Fibroblast of skin of back (primary cell): ENCODE measurements at places on chromosomes 13 and 19.
A peak's percentile ranks its signal among the peaks of the same experiment; 100 is the strongest.

- no peak for DNase-seq
Observed at GRCh38 chr19:4234142-4234861, 5.0 kb downstream of the EBI3 start.

GRCh38 chr13:33276570-33276969 lies 9.0 kb downstream of the STARD13 start:
- no peak for DNase-seq

DNA sequence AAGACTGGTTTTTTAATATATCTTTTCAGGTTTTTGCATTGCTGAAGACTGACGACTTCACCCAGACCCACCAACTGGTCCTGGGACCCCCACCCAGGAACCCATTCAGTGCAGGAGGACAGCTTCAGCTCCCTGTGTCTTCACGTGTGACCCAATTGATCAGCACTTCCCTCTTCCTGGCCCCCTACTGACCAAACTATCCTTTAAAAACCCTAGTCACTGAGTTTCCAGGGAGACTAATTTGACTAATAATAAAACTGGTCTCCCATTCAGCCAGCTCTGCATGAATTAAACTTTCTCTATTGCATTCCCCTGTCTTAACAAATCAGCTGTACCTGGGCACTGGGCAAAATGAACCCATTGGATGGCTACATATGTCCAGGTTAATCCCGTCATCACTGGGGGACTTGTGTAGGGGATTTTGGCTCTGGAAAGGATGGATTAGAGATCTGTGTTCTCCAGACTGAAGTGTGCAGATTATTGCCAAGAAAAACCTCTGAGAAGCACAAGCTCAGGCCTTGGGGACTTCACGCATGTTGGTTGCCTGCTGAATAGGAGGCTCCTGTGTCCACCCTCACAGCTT lies 16.3 kb upstream of the PARP4 start:
- no peak for DNase-seq

DNA sequence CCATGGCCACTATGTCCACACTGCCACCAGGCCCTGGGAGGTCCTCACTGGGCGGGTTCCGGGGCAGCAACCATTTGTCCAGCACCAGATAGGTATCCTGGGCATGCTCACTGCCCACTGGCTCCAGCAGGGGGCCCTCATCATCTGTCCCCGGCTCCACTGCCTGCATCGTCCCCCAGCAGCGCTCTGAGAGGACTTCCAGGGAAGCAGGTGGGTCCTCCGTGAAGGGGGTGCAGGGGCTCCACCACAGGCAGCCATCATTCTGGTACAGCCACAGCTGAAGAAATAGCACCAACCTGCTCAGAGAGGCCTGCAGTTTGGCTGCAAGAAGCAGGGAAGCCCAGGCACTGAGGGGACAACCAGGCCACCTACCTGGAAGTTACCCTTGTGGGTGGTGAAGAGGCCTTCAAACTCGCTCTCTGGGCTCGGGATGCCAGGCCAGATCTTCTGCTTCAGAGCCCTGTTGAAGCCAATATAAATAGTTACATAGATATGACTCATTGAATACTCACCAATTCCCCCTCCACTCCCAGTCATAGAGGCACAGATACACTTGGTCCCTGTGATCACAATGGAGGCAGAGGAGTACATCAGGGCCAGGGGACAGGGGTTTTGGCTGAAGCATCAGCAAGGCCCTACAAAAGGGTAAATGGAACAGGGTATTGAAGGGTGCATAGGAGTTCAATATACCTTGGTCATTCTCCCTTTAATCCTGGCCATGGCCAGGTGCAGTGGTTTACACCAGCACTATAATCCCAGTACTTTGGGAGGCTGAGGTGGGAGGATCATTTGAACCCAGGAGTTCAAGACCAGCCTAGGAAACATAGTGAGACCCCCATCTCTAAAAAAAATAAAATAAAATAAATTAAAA lies 4.1 kb downstream of the SWSAP1 start:
- DNase-seq: peak; percentile 91

- DNase-seq: no peak
Observed at GRCh38 chr13:50629966-50630365, 213.5 kb downstream of the DLEU7 start.

DNA sequence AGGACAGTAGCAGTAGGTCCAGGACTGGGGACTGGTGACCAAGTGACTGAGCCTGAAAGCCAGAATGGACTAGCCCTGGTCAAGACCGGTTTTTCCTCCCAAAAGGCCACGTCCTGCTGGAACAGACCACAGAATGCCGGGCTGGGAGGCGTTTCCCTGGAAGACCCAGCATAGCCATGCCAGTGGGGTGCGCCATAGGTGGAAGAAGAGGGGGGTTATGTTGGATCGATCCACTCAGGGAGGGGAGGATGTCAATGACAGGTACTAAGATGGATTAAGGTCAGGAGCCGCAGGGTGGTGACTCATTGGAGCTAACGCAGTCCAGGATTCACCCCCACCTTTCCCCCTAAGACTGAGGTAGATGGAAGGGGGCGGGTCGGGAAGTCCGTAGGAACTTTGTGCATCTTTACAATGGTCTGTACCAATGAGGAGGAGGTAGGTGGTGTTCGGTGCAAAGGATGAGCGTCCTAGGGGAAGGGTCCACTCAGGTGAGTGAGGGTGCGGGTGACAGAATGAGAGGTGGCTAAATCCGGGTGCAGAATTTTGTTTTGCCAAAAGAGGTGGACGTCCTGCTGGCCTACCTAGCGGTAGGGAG lies 21.0 kb downstream of the VASP start:
- no peak for DNase-seq
